ENCODE measurements at places on chromosomes 12 and 14. TPM values are rescaled to one million over a fixed set of nuclear protein-coding genes. Genes with fewer than 3 reads are reported as not detected.

DNA sequence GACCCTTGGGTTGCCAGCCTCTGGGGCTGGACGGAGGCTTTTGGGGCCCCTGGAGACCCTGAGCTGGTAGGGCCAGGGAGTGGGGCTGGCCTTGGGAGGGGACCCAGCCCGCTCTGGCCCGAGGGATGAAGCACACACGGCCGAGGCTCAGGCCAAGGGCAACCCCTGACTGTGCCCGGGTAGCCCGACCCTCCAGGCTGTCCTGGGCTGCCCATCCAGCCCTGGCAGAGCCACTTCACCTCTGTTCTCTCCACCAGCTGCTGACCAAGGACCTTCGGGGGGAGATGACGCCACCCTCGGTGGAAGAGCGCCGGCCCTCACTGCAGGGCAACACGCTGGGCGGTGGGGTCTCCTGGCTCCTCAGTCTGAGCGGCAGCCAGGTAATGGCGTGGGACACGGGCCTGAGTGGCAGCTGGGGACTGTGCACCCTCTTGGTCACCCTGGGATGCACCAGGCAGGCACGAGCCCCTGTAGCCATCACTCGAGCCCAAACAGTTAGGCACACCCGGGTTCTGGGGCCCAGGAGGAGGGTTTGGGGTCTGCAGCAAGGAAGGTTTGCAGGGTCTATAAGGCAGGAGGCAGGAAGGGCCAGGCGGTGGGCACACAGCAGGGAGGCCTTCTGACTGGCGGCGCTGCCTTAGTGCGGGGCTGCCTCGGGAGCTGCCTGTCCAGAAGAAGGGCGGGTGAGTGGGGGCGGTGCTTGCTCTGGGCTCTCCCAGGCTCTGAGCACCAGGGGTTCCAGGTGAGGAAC lies 19.7 kb downstream of the ASPG start:
- DNase-seq = no peak
- H3K27ac ChIP-seq = no peak overlapping the region
- no peaks in the 10 kb centered on the region for H3K36me3 ChIP-seq
- no peak overlapping the region for H3K4me3 ChIP-seq
- H3K27me3 ChIP-seq = no peaks in the 10 kb centered on the region

DNA sequence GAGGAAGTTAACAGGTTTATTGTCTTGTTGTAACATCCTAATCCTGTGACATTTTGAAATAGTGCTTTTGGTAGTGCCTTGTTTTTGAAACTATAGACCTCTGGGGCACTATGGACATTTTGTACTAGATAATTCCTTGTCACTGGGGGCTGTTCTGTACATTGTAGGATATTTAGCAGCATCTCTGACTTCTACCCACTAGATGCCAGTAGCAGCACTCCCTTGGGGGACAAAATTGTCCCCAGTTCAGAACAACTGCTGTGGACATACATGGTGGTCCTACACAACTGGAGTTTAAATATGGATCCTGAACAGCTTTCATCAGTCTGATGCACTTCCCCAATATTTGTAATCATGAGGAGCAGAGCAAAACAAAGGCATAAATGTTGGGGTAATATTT lies 264.7 kb downstream of the RAD51B start:
- no peaks in the 10 kb centered on the region for H3K27me3 ChIP-seq
- no peak overlapping the region for H3K4me3 ChIP-seq
- H3K36me3 ChIP-seq = no peaks in the 10 kb centered on the region
- H3K27ac ChIP-seq = no peak overlapping the region
- DNase-seq = no peak

DNA sequence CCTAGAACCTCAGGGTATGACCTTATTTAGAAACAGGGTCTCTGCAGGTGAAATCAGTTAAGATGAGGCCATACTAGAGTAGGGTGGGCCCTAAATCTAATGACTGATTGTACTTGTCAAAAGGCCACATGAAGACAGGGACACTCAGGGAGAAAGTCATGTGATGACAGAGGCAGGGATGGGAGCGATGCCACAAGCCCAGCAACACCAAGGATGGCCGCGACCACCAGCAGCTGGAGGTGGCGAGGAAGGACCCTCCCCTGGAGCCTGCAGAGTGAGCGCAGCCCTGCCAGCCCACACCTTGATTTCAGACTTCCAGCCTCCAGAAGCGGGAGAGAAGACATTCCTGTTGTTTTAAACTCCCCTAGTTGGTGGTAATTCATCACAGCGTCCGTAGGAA lies 199.9 kb downstream of the PHETA1 start:
- 0 out of 2 replicates have a peak, but pooled peaks cover 1% of the 10 kb centered on the region for H3K27me3 ChIP-seq
- H3K27ac ChIP-seq = no peak overlapping the region
- no peak for DNase-seq
- no peak overlapping the region for H3K4me3 ChIP-seq
- no peaks in the 10 kb centered on the region for H3K4me1 ChIP-seq

DNA sequence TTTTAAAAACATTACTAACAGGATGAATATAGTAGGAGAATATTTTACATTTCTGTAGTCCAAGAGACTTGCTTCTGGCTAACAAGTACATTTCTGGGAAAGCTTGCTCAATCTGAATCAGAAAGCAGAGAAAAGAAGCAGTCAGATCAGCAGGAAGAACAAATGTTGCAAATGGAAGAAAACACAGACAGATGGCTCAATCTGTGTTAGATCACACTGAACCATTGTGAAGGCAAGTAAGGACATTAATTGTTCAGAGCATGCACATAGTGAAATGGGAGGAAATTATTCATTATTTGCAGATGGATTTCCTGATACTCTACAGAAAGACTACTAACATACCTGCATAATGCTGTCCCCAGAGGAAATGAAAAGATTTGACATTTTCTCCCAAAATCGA lies 65.2 kb upstream of the CNOT2 start:
- no peak overlapping the region for H3K27ac ChIP-seq
- no peaks in the 10 kb centered on the region for H3K4me1 ChIP-seq
- no peak overlapping the region for H3K4me3 ChIP-seq
- H3K27me3 ChIP-seq = no peaks in the 10 kb centered on the region

- H3K27me3 ChIP-seq = no peaks in the 10 kb centered on the region
- H3K27ac ChIP-seq = peak overlapping the region; percentile 68
- no peaks in the 10 kb centered on the region for H3K36me3 ChIP-seq
- peaks cover 43% of the 10 kb centered on the region for H3K4me1 ChIP-seq
- H3K4me3 ChIP-seq = no peak overlapping the region
Measured at GRCh38 chr14:59069163-59069854, 119.2 kb upstream of the DAAM1 start.

GRCh38 chr12:74321381-74321780 lies 216.3 kb upstream of the ATXN7L3B start:
- no peak overlapping the region for H3K27ac ChIP-seq
- H3K36me3 ChIP-seq = no peaks in the 10 kb centered on the region
- no peaks in the 10 kb centered on the region for H3K27me3 ChIP-seq
- no peak overlapping the region for H3K4me3 ChIP-seq

Gene NOVA1
- total RNA-seq = not detected

DNA sequence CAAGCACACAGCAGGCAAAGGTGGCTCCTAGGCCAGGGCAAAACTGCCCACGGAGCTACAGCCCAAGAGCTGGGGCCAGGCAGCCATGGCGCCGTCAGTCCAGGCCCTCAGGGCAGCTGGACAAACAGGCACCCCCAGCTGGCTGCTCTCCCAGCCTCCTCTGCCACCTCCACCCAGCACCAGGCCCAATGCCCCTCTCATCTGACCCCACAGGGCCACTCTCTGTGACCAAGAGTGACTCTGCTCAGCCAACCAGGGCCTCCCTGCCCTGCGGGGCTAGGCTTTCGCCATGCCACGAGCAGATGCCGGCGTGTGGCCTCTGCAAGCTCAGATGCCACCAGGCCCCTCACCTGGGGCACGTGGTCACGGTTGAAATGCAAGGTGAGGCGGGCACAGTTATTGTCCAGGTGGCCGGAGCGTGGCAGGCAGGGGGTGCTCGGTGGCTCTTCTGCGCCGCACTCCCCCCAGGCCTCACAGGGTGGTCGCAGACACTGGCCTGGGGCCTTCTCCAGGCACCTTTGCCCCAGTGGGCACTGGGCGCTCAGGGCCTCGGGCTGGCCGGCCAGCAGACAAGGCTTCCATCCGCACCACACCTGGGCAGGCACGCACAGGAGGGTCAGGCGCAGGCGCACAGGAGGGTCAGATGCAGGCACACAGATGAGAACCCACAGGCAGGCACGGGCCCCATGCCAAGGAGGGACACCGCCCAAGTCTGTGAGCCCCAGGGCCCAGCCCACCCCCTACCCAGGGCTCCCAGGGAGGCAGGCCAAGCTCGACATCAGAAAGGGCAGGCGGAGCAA lies 23.0 kb downstream of the JAG2 start:
- H3K27me3 ChIP-seq = no peaks in the 10 kb centered on the region
- no peaks in the 10 kb centered on the region for H3K36me3 ChIP-seq
- DNase-seq = no peak
- no peak overlapping the region for H3K27ac ChIP-seq
- no peaks in the 10 kb centered on the region for H3K4me1 ChIP-seq

DNA sequence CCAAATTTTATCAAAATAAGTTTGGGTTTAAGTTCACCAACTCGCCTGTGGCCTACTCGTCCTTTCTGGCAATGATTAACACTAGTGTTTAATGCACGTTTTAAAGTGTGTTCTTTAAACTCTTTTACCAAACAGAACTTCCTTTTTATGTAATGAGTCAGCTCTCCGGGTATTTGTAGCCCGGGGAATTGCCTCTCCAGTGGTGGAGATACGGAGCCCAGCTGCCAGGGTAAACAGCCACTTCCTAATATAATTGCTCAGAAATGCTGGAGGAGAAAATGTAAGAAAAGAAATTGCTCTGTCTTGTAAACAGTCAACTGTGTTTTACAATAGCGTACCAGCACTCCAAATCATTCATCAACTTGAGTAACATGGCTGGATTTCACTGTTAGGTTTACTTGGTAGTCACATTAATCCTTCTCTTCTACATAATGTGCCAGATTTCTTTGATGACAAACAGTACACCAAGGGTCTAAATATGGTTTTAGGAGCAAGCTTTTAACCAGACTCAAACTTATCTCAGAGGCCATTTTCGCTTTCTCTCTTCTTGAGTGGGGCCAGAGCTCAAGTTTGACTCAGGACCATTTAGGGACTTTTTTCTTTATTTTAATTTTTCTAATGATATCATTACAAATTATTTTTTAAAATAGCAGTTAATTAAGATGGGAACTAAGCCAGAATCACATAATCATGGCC lies 101.2 kb upstream of the SLC38A2 start:
- no peak overlapping the region for H3K4me3 ChIP-seq
- peak; percentile 77 for DNase-seq
- H3K27ac ChIP-seq = peak overlapping the region; percentile 84
- H3K27me3 ChIP-seq = no peaks in the 10 kb centered on the region

DNA sequence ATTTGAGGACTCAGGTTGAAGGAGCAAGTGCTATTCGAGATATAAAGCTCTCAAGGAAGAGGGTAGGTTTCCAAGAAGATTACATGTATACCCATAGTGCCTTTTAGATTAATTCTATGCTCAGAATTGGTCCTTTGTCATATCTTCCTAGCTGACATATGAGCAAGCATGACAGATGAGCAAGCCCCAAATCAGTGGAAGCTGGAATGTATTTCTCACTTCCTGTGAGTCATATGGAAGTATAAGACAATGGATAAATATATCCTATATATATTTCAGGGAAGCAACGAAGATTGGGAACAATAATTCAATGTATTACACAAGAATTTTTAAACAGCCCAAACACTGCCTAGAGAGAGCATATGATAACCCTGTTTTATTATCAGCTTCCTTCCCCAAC lies 674.1 kb upstream of the ATXN7L3B start:
- no peaks in the 10 kb centered on the region for H3K36me3 ChIP-seq
- H3K4me1 ChIP-seq = no peaks in the 10 kb centered on the region
- no peak overlapping the region for H3K27ac ChIP-seq
- H3K27me3 ChIP-seq = no peaks in the 10 kb centered on the region
- no peak overlapping the region for H3K4me3 ChIP-seq

All from Caco-2 (cell line).